ENCODE measurements at places on chromosomes 13 and 19.

DNA sequence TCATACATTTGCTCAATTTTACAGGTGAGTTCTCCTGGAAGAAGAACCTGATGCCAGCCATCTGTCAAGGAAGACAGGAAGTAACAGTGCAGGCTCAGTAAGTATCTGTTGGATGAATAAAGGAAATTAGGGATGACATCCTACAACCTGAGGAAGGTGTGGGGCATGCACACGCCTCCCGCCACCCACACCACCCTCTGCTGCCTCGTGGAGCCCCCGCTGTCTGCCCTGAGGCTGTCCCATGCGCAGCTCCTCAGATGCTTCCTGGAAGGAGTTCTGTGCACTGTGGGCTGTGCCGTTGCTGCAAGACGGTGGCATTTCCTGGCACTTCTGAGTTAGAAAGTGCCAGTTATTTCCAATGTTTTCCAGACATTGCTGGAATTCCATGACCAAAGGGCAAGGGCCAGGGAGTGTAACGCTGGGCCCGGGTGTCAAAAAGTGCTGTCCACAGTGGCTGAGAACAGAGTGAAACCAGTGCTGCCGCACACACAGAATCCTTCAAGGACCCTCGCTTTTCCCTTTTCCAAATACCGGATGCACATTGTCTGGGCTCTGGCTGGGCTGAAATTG is 4.2 kb upstream of the TEX29 start:
- no peak for DNase-seq

DNA sequence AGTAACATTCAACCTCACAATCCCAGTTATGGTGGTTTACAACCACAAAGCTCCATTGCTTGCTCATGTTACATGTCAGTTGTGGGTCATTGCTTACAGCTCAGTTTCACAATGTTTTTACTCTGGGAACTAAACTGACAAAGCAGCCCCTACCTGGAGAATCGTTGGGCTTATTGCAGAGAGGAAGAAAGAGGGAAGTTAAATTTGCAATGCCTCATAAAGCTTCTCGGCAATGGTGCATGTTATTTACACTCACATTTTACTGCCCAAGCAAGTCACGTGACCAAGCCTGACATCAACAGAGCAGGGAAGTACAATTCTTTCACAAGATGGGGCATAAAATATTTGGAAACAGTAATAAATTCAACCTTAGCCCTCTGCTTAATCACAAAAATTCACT is 441.6 kb downstream of the TDRD3 start:
- no peak for DNase-seq

DNA sequence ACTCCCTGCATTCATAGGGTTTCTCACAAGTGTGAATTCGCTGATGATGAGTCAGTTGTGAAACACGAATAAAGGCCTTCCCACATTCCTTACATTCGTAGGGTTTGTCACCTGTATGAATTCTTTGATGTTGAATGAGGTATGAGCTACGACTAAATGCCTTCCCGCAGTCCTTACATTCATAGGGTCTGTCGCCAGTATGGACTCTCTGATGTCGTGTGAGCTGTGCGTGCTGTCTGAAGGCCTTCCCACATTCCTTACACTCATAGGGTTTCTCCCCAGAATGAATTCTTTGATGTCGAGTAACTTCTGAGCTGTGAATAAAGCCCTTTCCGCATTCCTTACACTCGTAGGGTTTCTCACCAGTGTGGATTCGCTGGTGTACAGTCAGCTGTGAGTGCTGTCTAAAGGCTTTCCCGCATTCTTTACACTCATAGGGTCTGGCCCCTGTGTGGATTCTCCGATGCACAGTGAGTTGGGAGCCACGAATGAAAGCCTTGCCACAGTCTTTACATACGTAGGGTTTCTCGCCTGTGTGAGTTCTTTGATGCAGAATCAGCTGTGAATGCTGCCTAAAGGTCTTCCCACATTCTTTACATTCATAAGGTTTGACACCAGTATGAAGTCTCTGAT is 30.5 kb upstream of the COX7A1 start:
- no peak for DNase-seq

DNA sequence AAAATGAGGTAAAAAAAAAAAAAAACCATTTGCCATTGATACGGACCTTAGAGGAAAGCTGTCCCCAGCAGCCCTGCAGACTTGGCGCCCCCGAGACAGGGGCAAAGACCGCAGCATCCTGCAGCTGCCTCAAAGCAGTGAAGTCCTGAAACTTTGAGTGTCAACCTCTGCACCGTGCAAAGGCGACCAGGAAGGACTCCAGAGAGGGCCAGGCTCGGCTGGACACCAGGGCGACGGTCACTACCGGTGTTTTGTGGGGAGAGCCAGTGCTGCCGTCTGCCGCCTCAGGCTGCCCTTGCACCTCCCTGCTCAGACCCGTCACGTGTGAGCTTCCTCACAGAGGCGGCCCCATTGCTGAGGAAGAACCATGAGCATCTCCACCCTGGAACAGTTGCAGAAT is 146.7 kb upstream of the SPACA7 start:
- DNase-seq, result no peak

- DNase-seq, result no peak
These were observed 175.8 kb downstream of the KCNRG start for GRCh38 chr13:50191004-50191403.

- no peak for DNase-seq
These were observed 489.6 kb upstream of the KLF12 start for GRCh38 chr13:74623761-74624160.

- no peak for DNase-seq
These were observed 137.1 kb upstream of the ATXN8OS start for GRCh38 chr13:69970520-69970919.
